ENCODE measurements at places on chromosomes 5 and 9.

DNA sequence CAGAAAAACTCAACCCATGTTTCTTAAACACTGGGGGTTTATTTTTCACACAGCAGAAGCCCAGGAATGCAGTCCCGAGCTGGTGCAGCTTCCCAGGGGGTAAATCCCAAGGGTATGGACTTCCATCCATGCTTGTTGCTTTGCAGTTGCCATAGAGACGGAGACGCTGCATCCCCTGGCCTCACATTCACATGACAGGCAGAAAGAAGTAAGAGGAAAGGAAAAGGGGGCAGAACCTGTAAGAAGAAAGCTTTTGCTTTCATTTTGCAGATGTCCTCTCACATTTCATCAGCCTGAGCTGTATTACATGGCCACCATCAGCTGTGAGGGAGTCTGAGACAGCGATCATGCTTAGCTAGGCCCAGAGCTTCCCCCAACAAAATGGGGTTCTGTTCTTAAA is 321.0 kb downstream of the AGTPBP1 start:
- no peak for DNase-seq

GRCh38 chr9:119167267-119167666 is 202.0 kb downstream of the BRINP1 start:
- DNase-seq = no peak

DNA sequence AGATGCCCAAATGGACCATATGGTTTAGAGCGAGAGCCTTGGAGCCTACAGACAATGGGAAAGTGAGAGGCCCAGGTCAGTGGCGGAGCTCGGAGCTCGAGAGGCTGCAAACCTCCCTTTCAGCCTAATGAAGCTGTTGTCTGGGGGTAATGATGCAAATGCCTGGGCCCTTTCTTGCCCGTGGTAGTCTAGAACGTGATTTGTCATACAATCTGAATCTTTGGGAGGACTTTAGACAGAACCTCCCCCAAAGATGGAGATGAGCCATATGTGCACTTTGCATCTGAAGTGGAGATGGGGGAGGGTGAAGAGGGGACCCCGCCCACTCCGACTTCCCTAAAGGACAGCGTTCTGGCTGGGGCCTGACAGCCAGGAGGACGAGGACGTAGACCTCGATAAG is 10.3 kb upstream of the NEUROG1 start:
- DNase-seq = no peak

- no peak for DNase-seq
These were observed 1079.3 kb upstream of the CDH9 start for GRCh38 chr5:28117691-28118090.

- DNase-seq = no peak
These were observed 17.6 kb downstream of the GM2A start for GRCh38 chr5:151270599-151270998.

- DNase-seq = no peak
These were observed 213.2 kb downstream of the TMC1 start for GRCh38 chr9:72734631-72735030.

GRCh38 chr9:111456529-111456928 is 27.7 kb downstream of the ECPAS start:
- no peak for DNase-seq

GRCh38 chr5:167984951-167985350 is 306.5 kb upstream of the WWC1 start:
- DNase-seq = no peak

GRCh38 chr5:31850981-31851689 is 212.2 kb downstream of the PDZD2 start:
- DNase-seq = no peak

- DNase-seq = no peak
These were observed 500.7 kb downstream of the SPATA31D1 start for GRCh38 chr9:82489201-82489821.

- no peak for DNase-seq
These were observed 6.8 kb upstream of the TOR2A start for GRCh38 chr9:127741831-127742434.

DNA sequence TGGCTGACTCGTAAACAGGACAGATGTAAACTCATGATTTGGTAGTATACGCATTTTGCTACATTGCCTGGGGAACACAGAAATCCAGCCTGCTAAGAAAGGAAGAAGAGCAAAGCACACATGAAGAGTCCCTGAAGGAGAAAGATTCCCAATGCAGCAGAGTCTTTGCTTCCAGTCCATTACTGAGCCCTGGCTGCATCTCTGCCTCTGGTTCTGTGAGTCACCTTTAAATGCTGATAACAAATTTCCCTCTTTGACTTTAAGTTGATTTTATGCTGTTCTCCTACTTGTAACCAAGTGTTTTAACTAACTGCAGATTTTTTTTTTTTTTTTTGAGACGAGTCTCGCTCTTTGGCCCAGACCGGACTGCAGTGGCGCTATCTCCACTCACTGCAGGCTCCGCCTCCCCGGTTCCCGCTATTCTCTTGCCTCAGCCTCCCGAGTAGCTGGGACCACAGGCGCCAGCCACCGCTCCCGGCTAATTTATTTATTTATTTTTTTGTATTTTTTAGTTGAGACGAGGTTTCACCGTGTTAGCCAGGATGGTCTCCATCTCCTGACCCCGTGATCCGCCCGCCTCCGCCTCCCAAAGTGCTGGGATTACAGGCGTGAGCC is 8.5 kb upstream of the PRXL2C start:
- DNase-seq = no peak

DNA sequence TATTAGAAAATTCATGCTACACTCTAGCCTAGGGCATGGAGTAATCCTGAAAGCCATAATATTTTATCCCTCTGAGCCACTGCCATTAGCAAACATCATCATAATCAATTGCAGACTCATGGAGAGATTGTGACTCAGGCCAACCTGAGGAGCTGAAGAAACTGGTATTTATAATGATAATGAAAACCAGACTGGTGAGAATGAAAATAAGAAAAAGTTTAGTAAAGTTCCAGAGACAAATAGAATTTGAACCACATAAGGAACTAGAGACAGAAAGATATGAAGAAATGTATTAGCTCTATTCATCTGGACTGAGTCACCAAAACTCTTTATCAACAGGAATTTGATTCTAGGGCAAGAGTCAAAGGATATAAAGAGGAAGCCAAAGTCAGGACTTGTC is 158.7 kb downstream of the DRD1 start:
- no peak for DNase-seq

DNA sequence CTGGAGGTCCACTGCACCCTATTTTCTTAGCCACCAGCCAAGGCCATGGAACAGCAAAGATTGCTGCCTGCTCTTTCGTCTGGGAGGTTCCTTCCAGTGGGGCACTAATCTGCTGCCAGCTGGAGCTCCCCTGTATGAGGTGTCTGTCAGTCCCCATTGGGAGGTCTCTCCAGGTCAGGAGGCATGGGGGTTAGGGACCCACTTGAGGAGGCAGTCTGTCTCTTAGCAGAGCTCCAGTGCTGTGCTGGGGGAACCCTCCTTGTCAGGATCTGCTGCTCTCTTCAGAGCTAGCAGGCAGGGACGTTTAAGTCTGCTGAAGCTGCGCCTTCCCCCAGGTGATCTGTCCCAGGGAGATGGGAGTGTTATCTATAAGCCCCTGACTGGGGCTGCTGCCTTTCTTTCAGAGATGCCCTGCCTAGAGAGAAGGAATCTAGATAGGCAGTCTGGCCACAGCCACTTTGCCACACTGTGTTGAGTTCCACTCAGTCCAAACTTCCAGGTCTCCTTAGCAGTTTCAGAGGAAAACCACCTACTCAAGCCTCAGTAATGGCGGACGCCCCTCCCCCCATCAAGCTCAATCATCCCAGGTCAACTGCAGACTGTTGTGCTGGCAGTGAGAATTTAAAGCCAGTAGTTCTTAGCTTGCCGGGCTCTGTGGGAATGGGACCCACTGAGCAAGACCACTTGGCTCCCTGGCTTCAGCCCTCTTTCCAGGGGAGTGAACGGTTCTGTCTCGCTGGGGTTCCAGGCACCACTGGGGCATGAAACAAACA is 317.7 kb downstream of the LRRC70 start:
- DNase-seq = no peak

DNA sequence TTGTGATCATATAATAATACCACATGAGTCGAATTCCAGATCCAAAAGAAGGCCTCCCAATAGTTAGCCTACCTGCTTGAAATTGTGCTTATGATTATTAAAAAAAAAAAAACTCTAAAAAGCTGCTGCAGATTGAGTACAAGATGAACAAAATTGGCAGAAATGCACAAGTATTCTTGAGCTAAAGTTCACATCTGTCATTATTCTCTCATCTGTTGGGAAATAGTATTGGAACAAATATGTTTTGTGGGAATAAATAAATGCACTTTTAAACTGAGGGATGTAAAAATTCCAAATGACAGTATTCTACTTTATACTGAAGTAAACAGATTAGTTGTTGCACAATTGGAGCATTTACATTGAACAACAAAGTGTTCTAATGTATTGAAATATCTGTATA is 15.7 kb downstream of the DAB2 start:
- no peak for DNase-seq

DNA sequence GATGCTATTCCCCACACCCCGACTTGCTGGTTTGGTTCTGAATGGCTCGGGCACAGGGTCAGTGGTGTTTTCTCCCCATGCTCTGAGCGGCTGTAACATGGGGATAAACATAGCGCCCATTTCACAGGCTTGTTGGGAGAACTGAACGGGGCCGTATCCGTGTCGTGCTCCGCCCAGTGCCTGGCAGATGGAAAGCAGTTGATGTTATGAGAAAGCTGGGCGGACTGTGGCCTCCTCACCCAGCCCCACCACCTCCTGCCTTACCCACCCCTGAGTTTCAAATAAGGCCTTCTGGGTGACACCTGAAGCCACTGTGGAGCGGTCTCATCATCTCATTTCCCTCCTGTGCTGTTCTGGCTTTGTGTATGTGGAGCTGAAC is 14.5 kb downstream of the ORM2 start:
- DNase-seq = no peak

DNA sequence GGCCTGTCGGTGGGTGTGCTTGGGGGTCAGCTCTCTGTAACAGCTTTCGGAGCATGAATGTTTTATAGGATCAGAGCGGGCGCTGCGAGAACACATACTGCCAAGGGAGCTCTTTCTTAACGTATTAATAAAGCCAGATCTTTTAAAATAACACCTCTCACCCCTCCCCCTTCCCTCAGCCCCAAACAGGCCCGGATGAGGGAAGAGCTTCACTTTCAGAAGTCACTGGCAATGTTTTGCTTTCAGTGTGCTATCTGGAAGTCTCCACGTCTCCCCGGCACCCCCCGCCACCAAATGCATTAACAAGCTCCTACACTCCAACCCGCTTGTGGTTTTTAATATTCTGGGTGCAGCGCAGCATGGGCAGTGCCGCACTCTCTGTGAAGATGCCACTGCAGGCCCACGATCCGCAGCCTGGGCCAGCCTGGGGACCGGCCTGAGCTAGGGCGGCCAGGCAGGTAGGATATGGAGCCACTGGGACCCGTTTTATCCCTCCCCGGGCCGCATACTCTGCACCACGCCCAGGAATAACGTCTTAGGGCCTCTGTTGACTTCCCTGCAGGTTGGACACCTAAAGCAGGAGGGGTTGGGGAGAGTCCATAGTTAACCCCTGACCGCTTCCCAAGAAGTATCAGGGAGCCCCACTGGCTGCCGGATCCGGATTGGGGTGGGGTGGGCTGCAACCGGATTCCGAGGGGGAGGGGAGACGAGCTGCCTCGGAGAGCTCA is 12.6 kb downstream of the NR2F1 start:
- no peak for DNase-seq

- DNase-seq = no peak
These were observed 224.7 kb downstream of the FSTL4 start for GRCh38 chr5:133387621-133388020.

GRCh38 chr5:21581508-21581907 is 1271.6 kb downstream of the CDH12 start:
- no peak for DNase-seq

DNA sequence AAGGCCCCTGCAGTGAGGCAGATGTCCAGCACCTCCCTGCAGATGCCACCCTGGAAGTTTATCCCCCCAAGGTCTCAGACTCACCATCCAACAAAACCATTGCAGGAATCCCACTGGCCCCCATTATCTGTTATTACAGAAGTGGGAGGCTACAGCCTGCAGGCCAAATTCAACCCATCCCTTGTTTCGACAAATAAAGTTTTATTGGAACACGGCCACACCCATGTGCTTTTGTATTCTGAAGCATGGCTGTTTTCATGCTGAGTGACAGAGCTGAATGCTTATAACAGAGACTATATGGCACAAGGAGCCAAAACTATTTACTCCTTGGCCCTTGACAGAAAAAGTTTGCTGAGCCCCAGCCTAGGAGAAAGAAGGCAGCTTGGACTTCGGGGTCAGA is 428.8 kb downstream of the CDK5RAP2 start:
- no peak for DNase-seq

- no peak for DNase-seq
These were observed 293.9 kb upstream of the TARS1 start for GRCh38 chr5:33146881-33147280.

DNA sequence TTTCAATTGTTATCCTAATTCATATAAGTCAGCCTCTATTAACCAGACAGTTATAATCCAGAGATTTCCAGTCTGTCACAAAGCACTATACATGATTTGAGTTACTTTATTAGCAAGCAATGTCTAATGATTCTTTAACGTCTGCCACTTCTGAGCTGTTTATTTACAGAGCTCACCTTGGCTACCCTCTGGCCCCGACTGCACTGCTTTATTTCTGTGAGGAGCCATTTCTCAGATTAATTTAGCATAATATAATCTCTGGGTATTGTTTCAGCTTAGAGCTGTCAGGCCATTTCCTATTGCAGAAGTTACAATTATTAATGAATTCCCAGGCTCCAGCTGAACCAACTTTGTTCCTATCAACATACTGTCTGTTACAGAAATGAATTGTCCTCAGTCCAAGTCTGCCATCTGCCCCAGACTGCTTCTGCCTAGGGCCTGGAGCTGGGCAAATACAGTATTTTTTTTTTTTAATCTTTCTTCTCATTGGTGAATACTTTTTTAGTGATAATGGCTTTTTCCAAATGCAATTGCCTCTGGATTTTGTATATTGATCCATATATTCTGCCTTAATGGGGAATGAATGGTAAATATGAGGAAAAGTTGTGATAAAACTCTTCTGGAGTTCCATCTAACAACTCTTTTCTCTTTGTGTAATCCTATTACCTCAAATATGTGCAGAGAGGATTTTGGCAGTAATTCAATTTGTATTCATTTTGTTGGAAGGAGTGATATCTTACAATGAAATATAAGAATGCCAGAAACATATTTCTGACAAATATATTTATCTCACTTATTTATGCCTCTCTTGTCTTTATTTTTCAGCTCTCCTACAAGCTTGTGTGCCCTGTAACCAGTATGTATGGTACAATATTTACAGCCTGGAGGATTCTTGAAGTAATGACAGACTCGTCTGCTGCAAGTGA is 104.7 kb downstream of the FOCAD start:
- no peak for DNase-seq

- DNase-seq = no peak
These were observed 93.3 kb downstream of the BARX1 start for GRCh38 chr9:93861736-93862358.

- no peak for DNase-seq
These were observed 497.0 kb upstream of the TUSC1 start for GRCh38 chr9:26175264-26175663.

DNA sequence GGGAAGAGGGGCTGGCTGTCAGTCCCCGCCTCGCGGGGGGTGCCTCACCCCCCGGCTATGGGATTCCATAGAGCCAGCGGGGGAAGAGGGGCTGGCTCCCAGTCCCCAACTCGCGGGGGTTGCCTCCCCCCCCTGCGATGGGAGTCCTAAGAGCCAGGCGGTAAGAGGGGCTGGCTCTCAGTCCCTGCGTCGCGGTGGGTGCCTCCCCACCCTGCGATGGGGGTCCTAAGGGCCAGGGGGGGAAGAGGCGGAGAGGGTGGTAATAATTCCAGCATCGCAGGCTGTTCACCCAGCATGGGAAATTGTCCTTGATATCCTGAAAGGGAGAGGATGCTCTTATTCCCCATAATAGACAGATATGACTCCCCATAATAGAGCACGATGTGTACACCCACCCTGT is 9.6 kb upstream of the LCN2 start:
- DNase-seq = no peak

Measured in activated T-helper 1 cell treated with Interleukin-2 at 50 U/mL for 16 hours (primary cell).